ENCODE measurements at places on chromosomes 1 and 21. TPM values are rescaled to one million over a fixed set of nuclear protein-coding genes. Genes with fewer than 3 reads are reported as not detected.

The RBP7 gene
- 5.7 TPM for total RNA-seq

The C1orf141 gene
- not detected for total RNA-seq

The CYP4A22 gene
- total RNA-seq, result not detected

The OPTC gene
- total RNA-seq, result not detected

The ZNF648 gene
- total RNA-seq, result 0.04 TPM

The EXO1 gene
- total RNA-seq, result 6.4 TPM

The RAB3B gene
- 0.18 TPM for total RNA-seq
